ENCODE measurements at places on chromosomes 7 and 10. TPM values are rescaled to one million over a fixed set of nuclear protein-coding genes. Genes with fewer than 3 reads are reported as not detected.

DNA sequence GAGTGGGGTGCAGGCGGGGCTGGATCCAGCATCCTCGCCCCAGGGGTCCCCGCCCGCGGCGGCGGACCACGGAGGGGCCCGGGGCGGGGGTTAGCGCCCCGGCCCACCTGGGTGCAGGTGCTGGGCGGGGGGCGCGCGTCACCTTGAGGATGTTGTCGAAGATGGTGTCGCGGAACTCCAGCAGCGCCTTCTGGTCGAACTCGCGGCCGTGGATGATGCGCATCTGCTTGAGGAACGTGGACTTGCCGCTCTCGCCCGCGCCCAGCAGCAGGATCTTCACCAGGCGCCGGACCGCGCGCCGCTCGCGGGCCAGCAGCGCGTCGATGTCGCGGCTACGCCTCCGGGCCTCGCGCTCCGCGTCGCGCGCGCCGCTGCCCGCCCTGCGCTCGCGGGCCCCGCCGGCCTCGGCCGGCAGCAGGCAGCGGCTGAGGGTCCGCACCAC, 376 bp downstream of the GNA12 start:
- no peak for DNase-seq

DNA sequence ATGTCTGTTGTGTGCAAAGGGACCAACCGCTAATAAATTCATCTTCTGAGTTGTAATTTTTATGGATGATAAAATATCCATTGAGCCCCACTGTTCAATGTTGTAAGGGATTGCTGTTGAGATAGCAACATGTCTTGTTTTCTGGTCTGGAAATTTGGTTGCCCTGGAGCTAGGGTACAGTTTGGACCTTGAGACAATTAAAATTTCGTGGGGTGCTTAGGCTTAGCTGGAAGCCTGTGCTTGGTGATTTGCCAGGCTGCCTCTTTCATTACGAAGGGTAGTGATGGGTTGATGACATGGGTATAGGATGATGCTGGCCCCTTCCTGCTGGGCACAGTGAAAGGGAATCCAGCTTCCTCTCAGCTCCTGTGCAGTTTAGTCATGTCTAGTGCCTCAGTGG, 43.6 kb downstream of the PLCE1 start:
- DNase-seq = no peak

DNA sequence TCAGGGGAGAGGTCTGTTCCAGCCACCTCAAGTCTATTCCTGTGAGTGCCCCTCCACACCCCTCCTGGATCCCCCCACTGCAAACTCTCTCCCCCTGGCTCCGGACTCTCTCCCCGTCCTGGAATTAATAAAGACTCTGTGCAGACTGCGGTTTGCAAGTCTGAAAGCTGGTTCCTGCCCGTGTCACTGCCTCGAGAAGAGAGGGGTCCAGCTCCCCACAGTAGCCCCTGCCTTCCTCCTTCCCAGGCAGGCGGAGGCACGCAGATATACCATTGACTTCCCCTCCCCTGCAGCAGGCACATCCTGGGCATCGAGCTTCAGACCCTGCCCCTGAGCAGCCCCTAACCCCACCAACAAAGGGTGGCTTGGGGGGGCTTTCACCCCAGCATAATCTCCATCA, 2.2 kb upstream of the ELN start:
- DNase-seq = no peak

DNA sequence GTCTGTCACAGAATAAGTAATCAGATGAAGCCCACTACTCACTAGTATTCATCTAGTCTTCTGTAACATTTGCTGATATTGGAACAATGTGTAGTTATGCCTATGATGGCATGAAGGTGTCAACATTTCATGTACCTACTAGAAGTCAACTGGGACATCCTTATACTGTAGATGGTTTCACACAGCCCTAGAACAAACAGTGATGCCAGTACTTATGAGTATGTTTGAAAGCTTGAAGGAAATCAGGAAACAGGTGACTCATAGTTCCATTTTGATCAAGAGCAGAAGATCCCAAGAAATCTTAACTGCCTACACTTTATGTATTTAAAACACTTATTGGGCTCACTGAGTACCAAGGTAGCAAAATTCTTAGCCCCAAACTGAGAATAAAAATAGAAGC, 1519.6 kb downstream of the REEP3 start:
- no peak for DNase-seq

DNA sequence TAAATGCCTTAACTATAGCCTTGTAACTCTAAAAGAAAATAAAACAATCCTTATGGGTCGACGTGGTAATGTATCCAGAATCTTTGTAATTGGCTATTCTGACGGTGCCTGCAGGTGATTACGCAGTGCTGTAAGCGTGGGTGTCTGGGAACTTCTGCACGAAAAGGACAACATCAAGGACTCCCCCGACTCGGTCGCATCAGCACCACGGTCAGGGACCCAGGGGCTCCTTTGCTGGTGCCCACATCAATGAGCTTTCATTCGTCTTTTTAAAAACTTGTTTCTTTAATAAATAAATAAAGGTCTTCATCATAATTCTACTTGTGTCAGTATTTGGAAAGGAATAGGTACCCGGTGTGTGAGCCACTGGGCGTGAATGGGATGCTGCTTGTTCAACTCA, 13.2 kb downstream of the MKI67 start:
- DNase-seq = no peak

GRCh38 chr10:43574906-43575305, 490 bp upstream of the ZNF239 start:
- no peak for DNase-seq

DNA sequence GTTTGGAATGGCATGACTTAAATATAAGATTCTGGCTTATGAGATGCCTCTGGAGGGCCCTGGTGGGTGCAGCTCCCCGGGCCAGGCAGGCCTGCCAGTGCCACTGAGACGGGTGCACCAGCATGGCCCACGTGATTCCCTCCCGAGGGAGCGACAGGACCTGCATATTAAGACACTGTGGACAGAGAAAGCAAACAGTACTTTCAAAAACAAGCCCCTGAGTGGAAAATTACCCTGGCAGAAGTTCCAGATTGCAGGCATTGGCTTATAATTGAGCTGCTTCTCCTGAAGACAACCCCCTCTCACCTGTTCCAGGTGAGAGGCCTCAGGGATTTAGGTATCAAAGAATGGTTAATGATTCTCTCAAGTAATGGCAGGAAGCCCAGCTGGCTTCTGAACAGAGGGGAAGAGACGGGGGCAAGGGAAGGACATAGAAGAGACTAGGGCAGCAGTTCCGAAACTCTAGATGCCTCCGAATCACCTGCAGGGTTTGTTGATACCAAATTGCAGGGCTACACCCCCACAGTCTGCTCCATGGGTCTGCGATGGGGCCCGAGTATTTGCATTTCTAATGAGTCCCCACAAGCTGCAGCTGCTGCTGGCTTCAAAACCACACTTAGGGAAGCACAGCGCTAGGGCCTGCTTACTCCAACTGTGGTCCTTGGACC, 66.0 kb upstream of the DOCK1 start:
- DNase-seq = no peak

- no peak for DNase-seq
These were observed 359.4 kb upstream of the NFE2L3 start for GRCh38 chr7:25792586-25792985.

DNA sequence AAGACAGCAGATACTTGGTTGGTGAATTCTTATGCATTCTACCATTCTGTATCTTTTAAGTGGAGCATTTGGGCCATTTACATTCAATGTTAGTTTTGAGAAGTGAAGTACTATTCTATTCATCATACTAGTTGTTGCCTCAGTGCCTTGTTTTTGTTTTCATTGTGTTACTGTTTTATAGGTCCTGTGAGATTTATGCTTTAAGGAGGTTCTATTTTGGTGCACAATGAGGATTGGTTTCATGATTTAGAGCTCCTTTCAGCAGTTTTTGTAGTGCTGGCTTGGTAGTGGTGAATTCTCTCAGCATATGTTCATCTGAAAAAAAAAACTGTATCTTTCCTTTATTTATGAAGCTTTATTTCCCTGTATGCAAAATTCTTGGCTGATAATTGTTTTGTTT, 23.3 kb upstream of the WNT2 start:
- no peak for DNase-seq

DNA sequence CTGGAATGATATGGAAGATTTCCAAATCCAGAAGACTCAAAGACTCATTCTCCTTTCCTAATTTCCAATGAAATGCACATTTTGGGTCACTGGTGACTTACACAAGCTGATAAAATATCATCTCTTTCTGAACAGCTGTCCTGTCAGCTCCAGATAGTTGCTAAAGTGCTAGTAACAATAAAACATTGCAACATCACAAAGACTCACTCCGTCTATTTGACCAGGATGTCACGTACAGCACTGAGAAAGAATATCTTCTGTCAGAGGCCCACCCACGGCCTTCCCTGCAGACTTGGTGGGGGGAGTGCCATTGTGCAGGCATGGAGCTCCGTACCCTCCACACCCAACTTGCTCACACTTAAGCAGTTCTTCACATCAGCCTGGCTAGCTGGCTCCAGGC, 78.9 kb upstream of the EGR2 start:
- DNase-seq = no peak

DNA sequence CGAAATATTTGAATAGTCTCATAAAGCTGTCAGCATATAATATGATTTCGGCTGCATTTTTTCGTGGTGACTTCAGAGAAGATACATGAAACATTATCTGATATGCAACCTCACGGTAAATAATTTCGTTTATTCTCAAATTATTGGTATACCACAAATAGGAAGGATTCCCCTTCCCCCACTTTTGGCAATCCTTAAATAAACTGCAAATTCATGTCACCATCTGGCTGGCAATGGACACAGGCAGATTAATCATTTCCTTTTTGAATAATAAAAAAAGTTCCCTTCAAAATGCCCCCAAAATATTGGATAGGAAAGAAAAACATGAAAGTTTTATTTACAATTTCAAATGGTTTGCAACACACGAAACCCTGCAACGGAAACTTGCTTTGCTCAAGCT, 234.5 kb upstream of the MEOX2 start:
- DNase-seq = no peak

- no peak for DNase-seq
These were observed 7.1 kb downstream of the MNX1 start for GRCh38 chr7:157003445-157003755.

- DNase-seq = no peak
These were observed 15.0 kb downstream of the DAGLB start for GRCh38 chr7:6432781-6433180.

DNA sequence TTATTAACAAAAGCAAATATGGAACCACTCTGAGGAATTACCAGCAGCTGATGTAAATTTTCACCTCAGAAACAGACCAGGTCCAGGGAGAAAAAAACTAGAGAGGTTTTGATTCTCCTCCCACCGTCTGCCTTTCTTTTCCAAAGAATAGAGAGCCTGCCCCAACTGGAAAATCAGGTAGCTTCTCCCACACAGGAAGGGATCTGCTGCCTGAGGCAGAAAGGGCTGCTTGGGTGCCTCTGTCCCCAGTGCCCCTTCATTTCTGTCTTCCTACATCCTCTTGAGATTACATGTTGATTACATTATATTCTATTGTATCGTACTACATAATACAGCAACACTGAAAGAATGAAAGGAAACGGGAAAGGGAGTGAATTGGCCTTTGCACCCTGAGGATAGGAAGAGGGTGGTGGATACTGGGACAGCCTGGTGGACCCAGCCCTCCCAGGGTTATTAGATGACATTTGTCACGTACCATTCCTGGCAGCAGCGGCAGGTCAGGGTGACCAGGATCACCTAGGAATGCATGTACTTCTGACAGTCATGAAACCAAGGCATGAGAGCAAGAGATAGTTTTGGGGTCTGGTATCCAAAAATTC, 8.9 kb downstream of the ST8SIA6 start:
- no peak for DNase-seq

DNA sequence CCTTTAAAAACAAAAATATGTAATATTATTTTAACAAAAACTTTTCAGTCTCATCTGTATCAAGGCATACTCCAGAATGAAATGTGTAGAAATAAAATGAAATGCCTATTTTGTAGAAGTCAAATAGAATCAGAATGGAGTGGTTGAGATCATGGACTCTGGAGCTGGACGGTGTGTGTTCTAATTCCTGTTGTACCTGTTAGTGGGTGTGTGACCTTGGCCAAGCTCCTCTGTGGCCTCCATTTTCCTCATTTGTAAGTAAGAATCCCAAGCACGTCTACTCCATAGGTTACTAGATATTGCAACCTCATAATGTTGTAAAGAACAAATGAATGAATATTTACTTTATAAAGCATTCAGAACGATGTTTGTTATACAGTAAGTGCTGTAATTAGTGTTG, 74.9 kb downstream of the HDAC9 start:
- no peak for DNase-seq

DNA sequence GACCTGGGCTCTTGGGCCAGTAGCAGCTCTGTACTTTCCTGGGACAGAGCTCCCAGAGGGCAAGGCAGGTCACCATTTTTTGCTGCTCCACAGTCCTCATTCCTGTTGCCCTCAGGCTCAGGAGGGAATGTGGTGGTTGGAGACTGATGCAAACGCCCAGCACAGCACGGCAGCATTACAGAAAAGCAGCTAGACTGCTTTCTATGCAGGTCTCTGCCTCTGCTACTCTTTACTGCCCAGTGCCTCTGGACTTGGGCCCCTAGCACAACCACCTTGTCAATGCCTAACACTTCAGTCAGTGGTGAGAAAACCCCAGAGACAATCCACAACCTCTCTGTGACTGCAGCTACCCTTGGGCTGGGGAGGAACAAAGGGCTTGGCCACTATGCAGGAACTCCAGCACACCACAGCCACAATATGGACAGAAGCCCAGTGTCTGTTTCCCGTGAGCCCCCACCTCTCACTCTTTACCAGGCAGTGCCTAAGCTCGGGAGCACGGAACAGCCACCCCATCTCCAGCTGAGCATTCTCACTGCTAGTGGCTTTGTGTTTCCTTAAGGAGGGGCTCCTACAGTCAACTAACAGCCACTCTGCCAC, 790.6 kb downstream of the PCDH15 start:
- DNase-seq = no peak

DNA sequence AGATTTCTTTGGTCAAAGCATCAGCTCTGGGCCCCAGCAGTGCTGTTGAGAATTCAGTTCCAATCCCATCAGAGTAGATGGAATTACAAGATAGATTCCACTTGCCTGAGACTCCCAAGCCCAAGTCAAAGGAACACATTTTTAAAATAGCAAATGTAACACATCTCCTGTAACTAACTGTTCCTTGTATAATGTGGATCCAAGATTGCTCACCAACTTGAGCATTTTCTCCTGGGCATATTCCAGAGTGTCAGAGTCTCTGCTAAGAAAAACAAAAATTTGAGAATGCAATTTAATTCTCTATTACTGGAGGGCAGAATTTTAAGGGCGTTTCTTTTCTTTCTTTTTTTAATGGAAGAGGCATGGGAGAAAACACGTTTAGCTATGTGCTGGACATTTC, 136.7 kb downstream of the NEBL start:
- DNase-seq = no peak

Gene ATP5MK
- total RNA-seq = 397 TPM

Gene OR9A2
- total RNA-seq = not detected

Gene C10orf105
- total RNA-seq = not detected

Gene C10orf67
- 0.71 TPM for total RNA-seq

Gene HOXA6
- 2.5 TPM for total RNA-seq

Gene KMT2C
- total RNA-seq = 27.8 TPM

Gene NFE2L3
- 8.2 TPM for total RNA-seq

Gene FAM237B
- total RNA-seq = not detected

Gene TFPI2
- 40.5 TPM for total RNA-seq
